ENCODE measurements at places on chromosomes 2 and 18.
A peak's percentile ranks its signal among the peaks of the same experiment; 100 is the strongest.

GRCh38 chr2:203824057-203824456, 43.5 kb upstream of the CTLA4 start:
- DNase-seq, result no peak

DNA sequence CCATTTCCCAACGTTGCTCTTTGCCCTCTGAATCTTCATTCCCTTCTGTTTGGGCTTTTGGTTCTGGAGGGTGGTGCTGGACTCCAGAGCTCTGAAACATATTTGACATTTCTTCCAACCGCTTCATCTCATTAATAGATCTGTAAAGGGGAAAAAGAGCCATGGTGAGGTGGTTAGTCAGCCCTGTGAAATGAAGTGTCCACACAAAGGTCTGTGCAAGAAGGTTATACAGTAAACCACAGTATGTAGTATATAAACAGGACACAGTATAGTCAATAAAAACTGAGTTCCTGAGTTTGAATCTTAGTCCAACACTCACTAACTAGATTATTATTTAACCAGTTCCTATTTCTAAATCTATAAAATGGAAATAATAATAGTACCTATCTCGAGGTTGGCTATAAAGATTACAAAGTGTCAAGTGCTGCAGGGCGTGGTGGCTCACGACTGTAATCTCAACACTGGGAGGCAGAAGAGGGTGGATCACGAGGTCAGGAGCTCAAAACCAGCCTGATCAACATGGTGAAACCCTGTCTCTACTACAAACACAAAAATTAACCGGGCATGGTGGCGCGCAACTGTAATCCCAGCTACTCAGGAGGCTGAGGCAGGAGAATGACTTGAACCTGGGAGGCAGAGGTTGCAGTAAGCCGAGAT, 13.1 kb downstream of the STARD7 start:
- DNase-seq, result no peak

GRCh38 chr2:130740671-130741070, 11.8 kb downstream of the GPR148 start:
- no peak for DNase-seq

GRCh38 chr18:2912357-2913299, 65.8 kb downstream of the EMILIN2 start:
- DNase-seq, result no peak

DNA sequence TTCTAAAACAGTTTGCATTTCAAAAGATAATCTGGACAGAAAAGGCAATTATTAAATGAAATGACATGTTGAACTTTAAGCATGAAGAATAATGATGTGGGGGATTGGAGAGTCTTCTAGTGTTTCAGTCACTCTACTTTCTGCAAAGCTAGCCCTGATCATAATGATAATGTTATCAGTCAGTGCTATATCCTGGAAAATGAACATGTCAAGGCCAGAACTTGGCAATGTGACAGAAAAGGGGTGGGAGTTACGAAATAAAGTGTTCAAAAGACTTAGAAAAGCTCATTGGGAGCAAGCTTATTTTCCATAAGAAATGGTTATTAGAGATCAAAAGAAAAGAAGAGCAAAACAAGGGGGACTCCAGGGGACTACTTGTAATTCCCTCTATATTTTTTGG, 288.5 kb upstream of the SLC8A1 start:
- no peak for DNase-seq

- no peak for DNase-seq
Observed at GRCh38 chr2:228669690-228670089, 488.2 kb upstream of the SPHKAP start.

GRCh38 chr2:45595721-45596435, 15.2 kb downstream of the SRBD1 start:
- DNase-seq, result no peak

- DNase-seq, result no peak
Observed at GRCh38 chr2:134790487-134790886, 47.9 kb upstream of the ACMSD start.

- peak; percentile 69 for DNase-seq
Observed at GRCh38 chr18:8162802-8163201, 446.4 kb upstream of the RAB12 start.

DNA sequence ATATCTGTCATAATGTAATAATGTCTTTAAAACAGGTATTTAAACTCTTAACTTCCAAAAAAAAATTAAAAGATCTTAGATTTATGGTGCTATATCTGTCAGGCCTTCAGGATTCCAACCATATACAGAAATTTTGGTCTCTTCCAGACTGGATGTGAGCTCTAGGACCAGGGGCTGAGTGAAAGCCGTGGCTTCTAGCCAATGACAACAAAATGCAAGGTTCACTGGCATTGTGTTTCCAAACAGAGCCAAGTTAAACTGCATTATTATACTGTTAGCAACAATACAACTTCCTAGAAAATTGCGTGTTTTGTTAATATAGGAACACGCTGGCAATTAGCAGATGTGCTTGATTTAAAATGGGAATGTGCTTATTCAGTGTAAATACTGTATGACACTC, 809.8 kb upstream of the SOX11 start:
- peak; percentile 82 for DNase-seq

GRCh38 chr2:207224791-207225482, 59.2 kb upstream of the KLF7 start:
- DNase-seq, result no peak

DNA sequence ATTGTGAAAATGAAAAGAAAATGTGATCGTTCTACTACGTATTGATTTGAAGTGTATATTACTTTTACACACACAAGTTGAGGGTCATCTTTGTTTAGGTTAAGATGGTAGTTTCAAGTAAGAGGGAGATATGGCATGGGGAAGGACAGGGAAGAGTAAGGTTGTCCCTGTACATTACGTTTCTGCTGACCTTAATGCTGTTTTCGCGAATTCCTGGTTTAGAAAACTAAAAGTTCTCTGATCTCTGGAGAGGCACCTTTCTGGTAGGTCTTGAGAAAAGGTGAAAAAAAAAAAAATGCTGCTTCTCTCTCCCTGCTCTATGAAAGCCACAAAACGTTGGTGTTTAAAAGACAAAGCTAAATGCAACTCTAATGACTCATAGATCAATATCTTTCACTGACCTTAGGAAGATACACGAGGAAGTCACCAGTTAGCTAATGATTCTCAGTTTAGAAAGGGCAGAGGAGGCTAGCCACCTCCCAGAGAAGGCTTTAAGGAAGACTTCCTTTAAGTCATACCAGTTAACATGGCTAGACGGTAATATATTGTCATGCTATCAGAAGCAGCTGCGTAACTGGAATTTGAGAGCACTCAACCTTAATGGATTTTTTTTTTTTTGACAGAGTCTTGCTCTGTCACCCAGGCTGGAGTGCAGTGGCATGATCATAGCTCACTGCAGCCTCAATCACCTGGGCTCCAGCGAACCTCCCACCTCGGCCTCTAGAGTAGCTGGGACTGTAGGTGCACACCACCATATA, 13.2 kb downstream of the TXNDC2 start:
- DNase-seq, result no peak

DNA sequence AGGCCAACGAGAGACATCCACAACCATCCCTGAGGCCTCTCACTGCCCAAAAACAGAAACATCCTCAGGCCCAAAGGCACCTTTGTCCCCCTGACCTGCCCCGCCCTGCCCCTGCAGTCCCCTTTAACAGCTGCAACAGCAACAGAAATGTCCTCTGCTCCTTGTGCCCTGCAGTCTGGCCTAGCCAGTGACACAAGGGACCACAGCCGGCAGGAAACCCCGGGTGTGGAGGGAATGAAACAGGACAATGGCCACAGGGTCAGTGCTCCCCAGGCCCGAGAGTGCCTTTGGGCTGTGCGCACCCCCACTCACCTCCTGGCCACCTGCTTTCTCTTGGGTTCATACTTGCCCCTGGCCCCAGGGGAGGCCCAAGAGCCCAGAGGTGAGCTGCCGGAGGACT, 35.6 kb downstream of the SNED1 start:
- DNase-seq, result no peak

DNA sequence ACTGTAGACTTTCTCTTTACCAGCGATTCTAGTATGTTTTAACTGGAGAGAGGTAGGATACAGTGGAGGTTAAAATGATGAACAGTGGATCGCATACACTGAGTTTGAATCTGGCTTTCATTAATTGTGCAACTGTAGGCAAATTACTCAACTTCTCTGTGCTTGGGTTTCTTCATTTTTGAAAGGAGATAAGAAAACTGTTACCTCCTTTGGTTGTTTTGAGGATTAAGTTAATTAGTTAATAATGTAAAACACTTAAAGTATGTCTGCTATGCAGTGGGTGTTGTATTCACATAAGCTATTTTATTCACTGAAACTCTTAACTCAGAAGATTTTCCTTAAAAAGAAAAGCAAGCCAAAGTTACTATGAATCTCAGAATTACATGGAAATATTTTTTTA, 111.8 kb upstream of the CYP20A1 start:
- no peak for DNase-seq

DNA sequence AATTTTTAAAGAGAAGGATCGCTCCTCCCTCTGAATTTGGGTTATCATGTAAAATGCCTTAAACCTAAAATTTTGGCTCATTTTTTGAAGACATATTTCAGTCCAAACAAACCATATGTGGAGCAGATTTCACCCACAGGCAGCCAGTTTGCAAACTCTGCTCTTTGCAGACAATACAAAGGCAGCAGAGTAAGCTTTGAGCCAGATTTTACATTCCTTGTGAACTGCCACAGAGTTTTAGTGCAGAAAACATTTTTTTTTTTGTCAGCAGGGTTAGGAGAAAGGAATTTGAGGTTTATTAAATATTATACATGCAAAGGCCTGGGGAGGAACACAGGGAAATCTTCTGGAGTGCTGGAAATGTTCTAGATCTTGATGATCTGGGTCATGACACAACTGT, 171.9 kb upstream of the FN1 start:
- no peak for DNase-seq
